Fibroblast of the aortic adventitia (primary cell): ENCODE measurements at places on chromosomes 1 and 21. TPM values are rescaled to one million over a fixed set of nuclear protein-coding genes. Genes with fewer than 3 reads are reported as not detected.

RWDD3 gene
- 12.5 and 20.6 TPM in 2 replicates for total RNA-seq

CFHR3 gene
- total RNA-seq, result not detected in 2 replicates

DNA sequence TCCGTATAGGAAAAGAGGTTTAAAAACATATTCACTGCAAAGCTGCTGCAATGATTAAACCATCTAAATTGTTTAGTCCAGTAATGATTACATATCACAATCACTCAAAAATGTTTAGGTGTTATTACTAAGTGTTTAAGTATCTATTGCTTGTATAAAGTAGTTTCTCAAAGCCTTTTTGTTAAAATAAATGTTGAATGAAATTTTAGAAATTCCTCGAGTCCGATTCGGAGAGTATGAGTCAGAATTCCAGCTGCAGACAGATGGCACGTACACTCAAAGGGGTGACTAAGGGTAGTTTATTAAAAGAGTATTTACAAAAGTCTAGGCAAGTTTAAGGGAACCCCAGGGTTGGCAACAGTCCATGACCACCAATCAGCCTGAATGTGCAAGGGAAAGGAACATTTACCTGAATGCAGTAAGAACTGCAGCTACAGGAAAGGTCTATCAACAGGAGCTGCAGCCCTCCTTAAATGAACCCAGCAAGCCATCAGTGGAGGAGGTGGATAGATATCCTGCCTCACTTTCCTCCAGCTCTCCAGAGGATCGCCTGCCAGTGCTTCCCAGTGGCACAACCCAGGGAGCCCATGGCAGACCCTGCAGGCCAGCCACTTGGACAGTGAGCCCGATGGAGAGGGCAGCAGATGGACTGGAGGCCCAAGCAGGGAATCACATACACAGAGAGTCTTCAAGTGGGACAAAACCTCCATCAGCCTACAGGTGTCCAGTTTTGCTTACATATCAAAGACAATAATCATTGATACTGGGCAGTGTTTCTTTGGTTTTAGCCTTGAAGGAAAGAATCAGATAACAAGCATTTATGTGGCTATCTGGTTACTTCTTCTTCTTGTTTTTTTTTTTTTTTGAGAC, 92.1 kb upstream of the SLC44A3 start:
- DNase-seq, result peak; percentile 90

TCHH gene
- total RNA-seq, result 0.09 TPM in 1 of 2 replicates, not detected in the other

EPB41 gene
- 31.8 and 42.9 TPM in 2 replicates for total RNA-seq

- peak; percentile 58 for DNase-seq
Observed at GRCh38 chr1:16980473-16981268, at the start of gene MFAP2. TSS of gene MFAP2 (minus strand) at chr1:16980620. CDS start at chr1:16978273, 2,347 bp downstream.

DNA sequence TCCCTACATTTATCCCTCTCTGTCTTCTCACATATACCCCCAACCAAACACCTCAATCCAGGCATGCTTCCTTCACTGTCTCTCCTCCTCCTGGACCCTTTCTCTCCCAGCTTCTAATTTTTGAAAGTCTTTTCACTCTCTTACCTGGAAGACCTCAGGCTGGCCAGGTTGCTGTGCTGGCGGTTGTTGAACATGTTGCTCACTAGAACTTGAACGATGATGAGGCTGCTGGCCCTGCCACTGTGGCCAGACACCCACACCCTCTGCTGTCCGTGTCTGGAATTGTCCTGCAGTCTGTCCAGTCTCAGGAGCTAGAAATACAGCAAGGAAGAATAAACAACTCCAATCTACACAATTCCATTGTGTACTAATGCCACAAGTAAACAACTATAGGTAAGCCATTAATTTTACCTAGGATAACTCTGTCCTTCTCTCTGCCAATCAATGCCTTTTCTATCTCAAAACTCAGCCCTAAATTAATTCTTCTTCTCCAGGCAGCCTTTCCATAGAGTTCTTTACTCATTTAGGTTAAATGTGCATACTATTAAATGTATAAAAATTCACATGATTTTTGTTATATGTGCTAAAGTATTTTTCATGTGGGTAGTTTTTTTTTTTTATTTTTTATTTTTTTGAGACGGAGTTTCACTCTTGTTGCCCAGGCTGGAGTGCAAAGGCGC, 5.1 kb upstream of the CTSK start:
- peak; percentile 72 for DNase-seq

GRCh38 chr1:55986003-55986402, 593.4 kb downstream of the PLPP3 start:
- DNase-seq, result peak; percentile 82

DNA sequence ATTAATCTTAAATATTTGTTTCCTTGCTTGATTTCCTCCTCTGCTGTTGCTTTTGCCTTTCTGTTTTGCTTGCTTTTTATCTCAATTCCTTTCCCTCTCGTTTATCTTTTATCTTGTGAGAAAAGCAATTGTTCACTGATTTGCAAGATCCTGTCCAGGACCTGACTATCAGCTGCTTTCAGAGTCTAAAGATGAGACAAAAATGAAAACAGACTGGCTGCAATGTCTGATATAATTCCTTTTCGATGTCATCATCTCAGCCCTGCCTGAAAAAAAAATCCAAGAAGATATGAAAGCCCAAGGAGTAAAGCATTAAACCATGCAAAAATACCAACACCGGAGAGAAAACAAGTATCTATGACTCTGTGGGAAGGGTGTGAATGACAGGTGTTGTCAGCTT, 225.5 kb downstream of the PATJ start:
- peak; percentile 15 for DNase-seq

NUAK2 gene
- total RNA-seq, result 0.74 and 2.9 TPM in 2 replicates

MYOC gene
- total RNA-seq, result 0.36 and 3.8 TPM in 2 replicates

- no peak for DNase-seq
Observed at GRCh38 chr1:13666317-13666716, 33.7 kb upstream of the PRDM2 start.

- no peak for DNase-seq
Observed at GRCh38 chr1:12057382-12057781, 5.7 kb upstream of the TNFRSF8 start.

DNA sequence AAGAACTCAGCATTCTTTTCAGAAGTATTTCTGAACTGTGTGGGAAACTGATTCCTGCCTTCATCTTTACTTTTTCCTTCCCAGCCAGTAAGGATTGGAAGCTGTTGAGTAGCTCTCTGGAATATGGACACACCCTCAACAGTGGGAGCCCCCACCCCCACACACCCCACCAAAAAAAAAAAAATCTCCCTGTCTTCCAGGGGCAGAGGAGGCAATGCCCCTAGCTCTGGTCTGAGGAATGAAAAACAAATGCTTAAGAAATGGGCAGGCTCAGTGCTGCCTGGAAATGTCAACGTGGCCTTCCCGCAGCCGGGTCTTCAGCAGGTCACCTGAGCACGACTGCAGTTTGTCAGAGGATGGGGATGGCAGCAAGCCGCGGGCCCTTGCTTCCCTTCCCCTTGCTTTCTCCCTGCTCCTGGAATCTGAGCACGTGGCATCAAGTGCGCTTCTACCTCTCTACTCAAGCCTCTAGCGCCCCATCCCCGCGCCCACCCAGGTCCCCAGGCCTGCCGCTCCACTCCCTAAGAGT, 479 bp downstream of the RGS16 start:
- DNase-seq, result no peak

DNA sequence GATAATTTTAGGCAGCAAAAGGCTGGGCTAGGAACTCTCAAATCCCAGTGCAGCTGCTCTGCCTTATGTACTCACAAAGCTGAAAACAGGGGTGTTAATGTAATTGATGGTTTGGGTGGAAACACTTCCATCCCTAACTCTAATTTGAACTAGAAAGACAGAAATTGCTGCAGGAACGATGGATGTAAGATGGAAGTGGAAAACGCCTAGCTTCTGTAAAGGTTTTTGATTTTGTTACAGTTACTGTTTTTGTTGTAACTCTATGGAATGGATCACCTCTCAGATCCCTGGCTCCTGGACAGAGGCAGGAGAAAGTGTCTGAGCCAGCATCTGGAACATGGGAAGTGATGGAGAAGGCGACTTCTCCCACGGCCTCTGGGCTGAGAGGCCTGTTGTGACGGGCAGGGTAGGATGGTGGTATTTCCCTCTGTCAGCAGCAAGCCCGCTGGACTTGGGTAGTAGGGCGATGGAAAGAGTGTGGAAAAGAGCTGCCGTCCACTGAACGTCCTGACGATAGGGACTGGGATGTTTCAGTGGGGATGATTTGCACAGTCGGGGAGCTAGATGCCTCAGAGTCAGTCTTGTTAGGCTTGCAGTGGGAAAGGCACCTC, 1.6 kb downstream of the TRAF5 start:
- no peak for DNase-seq

DNA sequence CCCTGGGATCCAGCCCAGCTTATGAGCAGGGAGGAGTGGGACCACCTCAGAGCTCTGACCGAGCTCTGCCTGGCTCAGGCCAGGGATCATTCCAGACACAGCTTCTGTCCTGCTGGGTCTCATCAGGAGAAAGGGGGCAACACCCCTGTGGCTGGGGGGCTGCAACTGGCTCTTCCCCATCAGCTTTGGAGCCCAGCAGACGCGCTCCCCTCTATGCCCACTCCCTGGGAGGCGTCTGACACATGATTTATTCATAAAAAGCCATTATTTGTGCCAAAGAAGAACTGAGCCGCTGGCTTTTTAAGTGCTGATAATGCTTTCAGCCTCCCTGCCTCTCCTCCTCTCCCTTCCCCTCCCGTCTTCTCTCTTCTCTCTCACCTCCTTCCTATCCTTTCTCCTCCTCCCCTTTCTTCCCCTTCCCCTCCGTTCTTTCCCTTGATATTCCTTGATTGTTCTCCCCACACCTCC, 25.0 kb downstream of the FOXO6 start:
- DNase-seq, result no peak

GRCh38 chr1:46244656-46245371, 2.7 kb upstream of the RAD54L start:
- peak; percentile 27 for DNase-seq

- DNase-seq, result no peak
Observed at GRCh38 chr1:200866521-200866920, 6.3 kb upstream of the GPR25 start.

NTMT2 gene
- not detected in 2 replicates for total RNA-seq

TCEA3 gene
- 22.8 and 44.9 TPM in 2 replicates for total RNA-seq
